MM.1S (cell line): ENCODE measurements at places on chromosomes 4 and X.

DNA sequence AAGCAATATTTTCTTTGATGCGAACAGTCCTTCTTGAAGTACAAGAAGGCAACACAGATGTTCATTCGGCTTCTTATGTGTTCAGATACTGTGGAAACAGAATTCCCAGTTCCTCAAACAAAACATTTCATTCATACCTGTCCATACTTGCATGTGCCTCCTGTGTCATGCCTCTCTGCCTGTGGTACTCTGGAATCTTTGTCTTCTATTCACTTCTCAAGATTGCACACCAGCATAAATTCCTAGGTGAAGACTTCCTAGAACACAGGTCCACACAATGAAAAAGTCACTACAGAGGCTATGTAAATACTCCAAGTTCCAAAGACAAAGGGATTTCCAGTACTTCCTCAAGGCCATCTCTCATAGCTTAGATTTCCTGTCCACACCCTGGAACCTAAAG, 367.2 kb downstream of the AFF2 start:
- DNase-seq, result no peak

GRCh38 chr4:62285026-62285425, 1084.9 kb downstream of the ADGRL3 start:
- no peak for DNase-seq

- peak; percentile 73 for DNase-seq
Measured at GRCh38 chr4:77994194-77994721, 62.9 kb upstream of the FRAS1 start.

DNA sequence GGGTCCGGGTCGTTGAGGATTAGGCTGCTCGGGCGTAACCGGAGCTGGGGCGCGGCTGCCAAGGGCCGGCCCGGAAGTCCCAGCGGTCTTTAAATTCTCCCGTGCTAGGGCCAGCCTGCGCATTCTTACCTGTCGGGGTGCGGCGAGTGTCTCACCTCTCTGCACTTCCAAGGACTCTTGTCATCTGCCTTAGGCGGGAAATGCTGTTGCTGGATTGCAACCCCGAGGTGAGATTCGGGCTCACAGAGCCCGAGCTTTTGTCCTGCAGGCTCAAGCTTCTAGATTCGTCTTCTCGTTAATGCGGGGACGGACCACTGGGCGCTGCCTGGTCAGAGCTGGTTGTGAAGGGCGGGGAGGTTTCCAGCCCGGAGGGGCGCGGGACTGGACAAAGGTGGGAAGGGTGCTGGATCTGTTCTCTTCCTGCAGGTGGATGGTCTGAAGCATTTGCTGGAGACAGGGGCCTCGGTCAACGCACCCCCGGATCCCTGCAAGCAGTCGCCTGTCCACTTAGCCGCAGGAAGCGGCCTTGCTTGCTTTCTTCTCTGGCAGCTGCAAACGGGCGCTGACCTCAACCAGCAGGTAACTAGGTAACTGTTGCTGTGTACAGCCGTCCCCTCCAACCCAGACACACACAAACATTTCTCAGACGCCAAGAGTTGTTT, at the start of gene ANKRD37:
ANKRD37 (plus strand) TSS at position 118 of the 662 bp plus-strand sequence; CDS start at position 201, 83 bp downstream.
- DNase-seq, result peak; percentile 59

GRCh38 chrX:100600758-100601157, 16.0 kb downstream of the TNMD start:
- peak; percentile 67 for DNase-seq

DNA sequence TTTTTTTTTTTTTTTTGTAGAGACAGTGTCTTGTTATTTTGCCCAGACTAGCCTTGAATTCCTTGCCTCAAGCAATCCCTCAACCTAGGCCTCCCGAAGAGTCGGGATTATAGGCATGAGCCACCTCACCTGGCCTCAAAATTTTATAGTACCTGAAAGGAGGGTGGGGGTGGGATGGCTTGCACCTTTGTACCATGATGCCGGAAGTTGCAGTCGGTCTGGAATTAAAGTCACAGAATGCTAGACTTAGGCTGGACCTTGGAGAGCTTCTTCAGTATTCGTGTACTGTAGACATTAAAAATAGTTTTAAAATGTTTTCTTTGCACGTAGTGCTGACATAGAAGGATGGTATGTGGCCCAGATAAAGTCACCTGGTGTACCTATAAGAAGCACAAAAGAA, 280.9 kb downstream of the STIM2 start:
- no peak for DNase-seq

DNA sequence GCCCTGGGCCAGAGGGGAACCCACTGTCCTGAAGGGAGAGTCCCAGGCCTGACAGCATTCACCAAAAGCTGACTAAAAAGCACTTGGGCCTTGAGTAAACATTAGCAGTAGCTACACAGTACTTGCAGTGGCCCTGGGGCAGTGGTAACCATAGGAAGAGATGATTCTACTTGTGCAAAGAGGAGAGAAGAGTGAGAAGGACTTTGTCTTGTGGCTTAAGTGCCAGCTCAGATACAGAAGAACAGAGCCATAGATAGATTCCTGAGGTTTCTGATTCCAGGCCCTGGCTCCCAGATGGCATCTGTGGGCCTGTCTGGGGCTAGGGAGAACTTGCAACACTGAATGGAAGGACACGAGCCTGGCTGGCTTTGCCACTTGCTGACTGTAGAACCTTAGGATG, 100.5 kb downstream of the PTCHD1 start:
- DNase-seq, result no peak

GRCh38 chrX:38768079-38768478, 33.2 kb upstream of the MID1IP1 start:
- peak; percentile 27 for DNase-seq

DNA sequence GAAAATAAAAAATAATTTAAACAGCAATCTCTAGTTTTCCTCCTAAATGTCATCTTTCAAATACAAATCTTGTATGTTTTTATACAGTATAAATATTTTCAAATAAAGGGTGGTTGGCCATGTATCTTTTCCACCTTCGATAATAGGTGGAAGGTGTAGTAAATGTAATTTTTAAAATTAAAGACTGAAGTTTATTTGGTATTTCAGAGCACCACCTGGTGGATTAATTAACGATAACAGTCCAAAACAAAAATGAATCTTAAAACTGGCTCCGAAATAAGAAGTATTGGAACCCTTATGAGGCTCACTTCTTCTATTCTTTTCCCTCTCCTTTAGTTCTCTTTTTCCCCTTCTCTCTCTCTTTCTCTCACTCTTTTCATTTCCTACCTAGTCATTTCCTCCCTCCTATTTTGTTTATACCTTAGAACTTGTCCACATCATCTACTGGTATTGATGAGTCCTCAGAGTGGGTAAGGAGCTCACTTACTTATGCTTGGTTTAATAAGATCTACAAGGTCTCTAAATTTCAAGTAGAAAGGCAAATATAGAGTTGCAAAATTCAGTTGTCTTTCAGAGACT, 82.9 kb upstream of the EXOC1L start:
- peak; percentile 19 for DNase-seq

GRCh38 chrX:39966176-39966575, 131.6 kb downstream of the BCOR start:
- DNase-seq, result no peak

GRCh38 chr4:87840149-87840548, 7.4 kb downstream of the MEPE start:
- no peak for DNase-seq

DNA sequence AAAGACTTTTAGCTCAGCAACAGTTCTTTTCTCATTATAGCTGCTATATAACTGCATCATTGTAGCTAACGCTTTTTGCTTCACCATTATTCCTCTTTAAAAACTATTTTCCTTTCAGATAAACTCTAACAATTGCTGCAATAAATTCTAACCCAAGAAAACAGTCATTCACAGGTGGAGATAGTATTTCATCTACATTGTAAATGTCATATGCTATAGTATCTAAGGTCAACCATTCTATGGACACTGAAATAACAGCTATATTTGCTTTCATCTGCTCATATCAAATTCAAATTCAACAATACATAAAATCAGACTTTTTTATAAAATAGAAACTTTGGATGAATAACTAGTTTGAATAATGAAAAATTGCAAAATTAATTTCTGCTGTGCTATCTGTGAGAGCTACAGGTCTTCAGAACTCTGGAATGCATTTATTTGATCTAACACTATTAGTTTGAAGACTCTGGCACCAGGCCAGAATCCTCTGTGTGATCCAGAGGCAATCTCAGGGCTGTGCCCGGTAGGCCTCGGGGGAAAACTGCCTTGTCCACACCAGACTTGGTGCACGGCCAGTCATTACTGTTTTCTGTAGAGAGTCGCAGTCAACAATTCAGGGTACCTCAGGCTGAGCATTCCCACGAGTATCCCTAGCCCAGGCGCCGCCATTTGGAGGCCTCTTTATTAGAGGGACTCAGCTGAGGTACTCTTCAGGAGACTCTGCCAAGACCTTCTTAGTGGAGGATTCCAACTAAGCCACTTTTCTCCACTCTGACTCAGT, 332.4 kb downstream of the SLC7A11 start:
- DNase-seq, result no peak

GRCh38 chrX:133513123-133513522, 97.8 kb upstream of the GPC4 start:
- no peak for DNase-seq

DNA sequence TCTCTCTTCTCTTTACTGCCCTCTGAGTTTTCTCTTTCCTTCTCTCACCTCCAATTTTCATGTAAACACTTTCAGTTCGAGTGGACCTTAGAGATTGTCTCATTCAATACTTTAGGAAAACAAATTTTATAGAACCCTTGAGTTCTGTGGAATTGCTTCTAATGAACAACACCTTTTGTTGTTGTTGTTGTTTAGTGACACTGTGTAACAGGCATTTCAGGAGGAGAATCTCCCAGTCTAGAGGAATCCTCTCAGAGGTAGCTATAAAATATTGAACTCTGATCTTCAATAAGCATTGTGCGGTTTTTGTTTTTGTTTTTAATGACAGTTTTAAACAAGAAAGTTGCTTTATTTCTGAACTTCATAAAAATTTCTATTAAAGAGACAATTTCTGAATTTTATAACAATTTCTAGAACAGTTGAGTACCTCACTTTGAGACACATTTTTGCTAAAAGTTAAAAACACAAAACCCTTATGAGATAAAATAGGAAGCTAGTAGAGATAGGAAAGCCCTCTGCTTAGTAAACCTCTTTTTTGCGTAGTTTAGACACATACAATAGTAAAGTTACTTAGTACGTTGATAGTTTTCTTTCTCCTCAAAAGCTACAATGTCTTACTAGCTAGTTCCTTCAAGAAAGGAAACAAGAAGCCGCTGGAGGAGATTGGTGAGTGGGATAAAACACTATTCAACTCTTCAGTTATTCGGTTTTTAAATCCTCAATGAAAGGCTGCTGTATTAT, 38.8 kb downstream of the CLCN3 start:
- DNase-seq, result no peak

GRCh38 chr4:39908284-39908683, 69.4 kb downstream of the PDS5A start:
- DNase-seq, result no peak

DNA sequence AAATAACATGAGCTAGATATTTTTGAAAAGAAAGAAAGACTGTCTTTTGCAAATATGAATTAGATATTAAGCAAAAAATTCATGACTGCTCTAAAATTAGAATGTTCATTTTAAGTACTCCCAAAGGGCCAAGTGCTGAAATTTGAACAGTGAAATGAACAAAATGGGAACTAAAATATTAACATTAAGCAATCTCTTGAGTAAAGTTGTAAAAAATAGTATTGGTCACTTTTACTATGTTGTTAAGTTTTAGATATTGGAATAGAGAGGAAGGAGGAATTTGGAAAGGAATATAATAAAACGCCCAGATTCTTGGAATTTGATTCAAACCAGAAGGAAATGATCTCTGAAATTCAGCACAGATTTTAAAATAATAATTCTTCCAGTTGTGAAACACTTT, 125.9 kb upstream of the ANK2 start:
- DNase-seq, result no peak

- no peak for DNase-seq
Measured at GRCh38 chr4:37922328-37922727, 31.4 kb downstream of the TBC1D1 start.

DNA sequence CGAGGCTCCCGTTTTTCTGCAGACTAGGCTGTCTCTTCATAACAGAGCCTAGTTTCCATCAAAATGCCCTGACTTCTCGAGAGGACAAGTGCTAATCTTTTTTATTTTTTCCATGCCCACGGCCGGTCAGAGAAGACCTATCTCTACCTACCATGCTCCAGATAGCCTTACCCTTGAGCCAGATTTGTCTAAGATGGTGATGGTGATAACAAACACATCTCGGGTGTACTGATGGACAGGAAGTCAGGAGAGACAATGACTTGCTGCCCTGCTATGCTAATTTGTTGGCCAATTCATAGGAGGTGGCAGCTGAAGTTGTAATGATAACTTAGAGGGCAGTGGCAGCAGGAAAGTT, 42.2 kb upstream of the NKRF start:
- peak; percentile 21 for DNase-seq

DNA sequence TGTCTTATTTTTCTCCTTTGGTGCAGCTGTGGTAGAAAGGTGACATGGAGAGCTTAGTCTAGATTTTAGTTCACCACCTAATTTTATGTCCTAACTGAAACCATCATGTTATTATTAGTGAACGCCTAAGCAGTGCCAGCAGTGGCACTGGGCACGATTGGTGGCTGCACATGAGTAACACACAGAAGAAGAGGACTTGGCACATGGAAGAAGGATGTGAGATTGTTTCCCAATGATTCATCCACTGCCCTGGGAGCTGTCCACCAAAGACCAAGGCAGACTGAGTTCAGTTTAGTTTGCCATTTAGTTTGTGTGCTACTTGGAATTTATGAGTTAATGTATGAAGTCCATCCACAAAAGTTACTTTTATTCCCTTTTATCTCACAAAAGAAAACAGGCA, 68.1 kb upstream of the NAP1L5 start:
- no peak for DNase-seq

GRCh38 chr4:142272452-142272851, 573.6 kb downstream of the INPP4B start:
- no peak for DNase-seq

- DNase-seq, result no peak
Measured at GRCh38 chr4:8204576-8205227, 5.6 kb downstream of the SH3TC1 start.

- DNase-seq, result no peak
Measured at GRCh38 chr4:44368413-44369167, 80.0 kb downstream of the KCTD8 start.

- no peak for DNase-seq
Measured at GRCh38 chrX:69299951-69300714, 134.9 kb upstream of the PJA1 start.
